Activated naive CD4-positive, alpha-beta T cell treated with anti-CD3 and anti-CD28 coated beads, Interleukin-2, amount 10 ng/mL, durations not matched to agents 7 days and 5 days (primary cell): ENCODE measurements at places on chromosomes 3 and 15.

- H3K4me1 ChIP-seq: no peaks in the 10 kb centered on the region
- H3K27ac ChIP-seq: no peak overlapping the region
- H3K36me3 ChIP-seq: no peaks in the 10 kb centered on the region
- DNase-seq: no peak
- H3K4me3 ChIP-seq: no peak overlapping the region
Observed at GRCh38 chr15:33810806-33811205, 157.5 kb upstream of the CHRM5 start.

GRCh38 chr3:138473391-138473790 is 39.0 kb downstream of the ESYT3 start:
- no peak for DNase-seq
- H3K4me1 ChIP-seq: no peaks in the 10 kb centered on the region
- no peak overlapping the region for H3K4me3 ChIP-seq
- H3K27ac ChIP-seq: no peak overlapping the region
- no peaks in the 10 kb centered on the region for H3K36me3 ChIP-seq

DNA sequence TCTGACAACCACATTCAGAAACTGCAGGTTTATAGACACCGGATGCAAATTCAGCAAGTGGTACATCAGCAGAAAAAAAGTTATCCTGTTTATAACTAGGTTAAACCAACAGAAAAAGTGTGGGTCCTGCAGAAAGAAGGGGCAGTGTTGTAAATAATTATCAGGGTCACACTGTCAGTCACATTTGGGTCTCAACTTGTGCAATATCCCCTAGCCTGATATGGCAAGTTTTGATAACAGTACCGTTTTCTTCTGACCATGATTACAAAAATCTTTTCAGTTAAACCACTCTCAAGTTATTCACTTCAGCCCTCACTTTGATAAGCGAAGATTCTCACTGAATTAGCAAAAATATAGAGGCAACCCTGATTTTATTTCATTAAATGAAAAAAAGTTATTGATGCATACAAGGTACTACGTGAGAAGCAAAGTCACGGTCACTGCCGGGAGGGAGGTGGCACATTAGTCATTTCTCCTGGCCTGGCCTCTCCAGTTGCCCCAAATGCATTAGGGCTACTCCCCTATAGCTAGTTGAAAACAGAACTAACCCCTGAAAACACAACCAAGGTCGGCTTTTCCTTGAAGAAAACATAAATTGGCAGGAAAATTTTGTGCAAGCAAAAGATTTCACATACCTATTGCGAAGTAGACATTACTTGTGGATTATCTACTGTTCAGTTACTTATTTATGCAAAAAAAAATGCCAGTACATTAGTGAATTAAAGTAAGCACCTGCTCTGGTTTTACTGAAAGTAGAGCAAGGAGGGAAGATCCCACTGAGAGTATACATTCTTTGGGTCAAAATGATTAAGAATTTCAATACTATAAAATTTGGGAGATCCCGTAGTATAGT is 28.6 kb downstream of the IL5RA start:
- H3K27me3 ChIP-seq: peaks cover 5% of the 10 kb centered on the region
- no peak for DNase-seq
- H3K27ac ChIP-seq: no peak overlapping the region
- H3K4me3 ChIP-seq: no peak overlapping the region
- no peaks in the 10 kb centered on the region for H3K36me3 ChIP-seq
- no peaks in the 10 kb centered on the region for H3K4me1 ChIP-seq

DNA sequence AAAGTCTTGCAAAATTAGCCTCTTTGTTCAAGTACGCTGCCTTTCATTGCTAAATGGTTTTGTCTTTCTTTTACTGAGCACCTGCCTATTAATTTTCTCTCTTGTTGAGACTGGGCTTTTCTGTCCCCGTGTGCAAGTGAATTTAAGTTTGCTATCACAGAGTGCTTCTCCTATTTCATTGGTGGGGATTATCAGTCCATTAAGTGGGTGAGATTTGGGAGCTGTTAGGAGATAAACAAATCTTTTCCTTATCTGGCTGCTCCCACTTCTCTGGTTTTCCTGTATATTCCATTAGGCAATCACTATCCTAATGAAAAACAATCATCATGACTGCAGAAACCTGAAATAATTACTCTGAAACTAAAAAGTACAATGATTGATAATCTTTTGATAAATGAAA is 254.2 kb downstream of the NR1D2 start:
- H3K4me1 ChIP-seq: no peaks in the 10 kb centered on the region
- no peaks in the 10 kb centered on the region for H3K27me3 ChIP-seq
- no peak overlapping the region for H3K4me3 ChIP-seq
- no peak overlapping the region for H3K27ac ChIP-seq
- H3K36me3 ChIP-seq: no peaks in the 10 kb centered on the region

GRCh38 chr3:9915254-9916141 is 1.4 kb upstream of the IL17RC start:
- H3K4me1 ChIP-seq: peaks cover 16% of the 10 kb centered on the region
- H3K36me3 ChIP-seq: no peaks in the 10 kb centered on the region
- no peak overlapping the region for H3K27ac ChIP-seq
- H3K27me3 ChIP-seq: peaks cover 59% of the 10 kb centered on the region
- peak overlapping the region; percentile 68 for H3K4me3 ChIP-seq

DNA sequence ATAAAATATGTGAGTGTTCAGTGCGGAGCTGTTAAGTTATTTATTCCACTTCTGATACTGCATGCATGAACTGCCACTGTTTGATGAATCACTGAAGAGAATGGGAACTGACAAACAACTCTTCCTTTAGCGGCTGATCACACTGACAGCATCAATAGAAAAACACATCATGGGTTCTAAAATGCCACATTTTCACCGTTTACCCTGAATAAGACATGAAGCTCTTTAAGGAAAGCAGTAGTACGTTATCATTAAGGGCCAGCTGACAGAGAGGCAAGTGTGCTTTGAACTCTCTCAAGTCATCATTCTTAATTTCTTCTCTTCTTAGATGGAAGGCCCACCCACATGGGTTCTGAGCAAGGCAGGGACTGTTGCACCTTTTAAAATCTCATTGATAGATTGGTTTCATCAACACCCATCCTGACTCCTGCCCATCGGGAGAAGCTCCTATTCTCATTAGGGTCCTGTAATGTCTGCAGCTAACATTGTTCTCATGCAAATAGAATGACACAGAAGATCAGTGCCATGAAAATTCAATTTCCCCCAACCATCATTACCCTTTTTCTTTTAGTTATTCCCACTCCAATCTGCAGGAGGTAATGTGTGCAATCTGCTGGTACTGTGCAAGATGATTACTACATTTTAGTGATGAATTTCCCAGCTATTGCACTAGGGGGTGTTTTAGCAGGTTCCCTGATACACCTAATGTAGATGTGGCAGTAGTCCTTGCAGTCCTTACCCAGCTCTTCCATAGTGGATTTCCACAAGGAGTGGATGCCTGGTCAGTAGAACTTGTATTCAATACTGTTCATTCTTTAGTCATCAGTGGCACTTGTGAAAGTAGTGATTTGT is 119.1 kb downstream of the ROBO2 start:
- DNase-seq: no peak
- no peaks in the 10 kb centered on the region for H3K4me1 ChIP-seq
- no peak overlapping the region for H3K27ac ChIP-seq

- DNase-seq: no peak
- peaks cover 32% of the 10 kb centered on the region for H3K36me3 ChIP-seq
- H3K4me1 ChIP-seq: peaks cover 19% of the 10 kb centered on the region
- no peak overlapping the region for H3K27ac ChIP-seq
- H3K4me3 ChIP-seq: no peak overlapping the region
Observed at GRCh38 chr3:142450189-142450588, 2.4 kb upstream of the XRN1 start.

DNA sequence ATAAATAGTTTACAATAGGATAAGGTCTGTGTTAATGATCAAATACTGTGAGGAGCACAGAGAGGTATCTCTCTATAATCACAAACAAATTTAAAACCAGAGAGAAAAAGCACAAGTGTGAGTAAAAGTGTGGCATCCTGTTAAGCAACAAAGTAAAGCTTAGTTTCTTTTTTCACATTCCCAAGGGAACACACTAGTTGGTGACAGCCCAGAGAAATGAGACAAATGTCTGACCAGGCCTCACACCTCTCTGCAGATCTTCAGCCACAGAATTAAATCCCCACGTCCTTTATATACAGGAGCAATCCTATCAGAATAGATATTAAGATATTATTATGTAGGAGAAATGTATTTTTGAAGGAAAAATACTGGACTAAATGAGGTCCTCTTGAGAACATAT is 2.7 kb downstream of the FBN1 start:
- H3K36me3 ChIP-seq: no peaks in the 10 kb centered on the region
- H3K4me1 ChIP-seq: peaks cover 6% of the 10 kb centered on the region
- H3K27me3 ChIP-seq: peaks cover 53% of the 10 kb centered on the region
- H3K27ac ChIP-seq: no peak overlapping the region
- no peak for DNase-seq

DNA sequence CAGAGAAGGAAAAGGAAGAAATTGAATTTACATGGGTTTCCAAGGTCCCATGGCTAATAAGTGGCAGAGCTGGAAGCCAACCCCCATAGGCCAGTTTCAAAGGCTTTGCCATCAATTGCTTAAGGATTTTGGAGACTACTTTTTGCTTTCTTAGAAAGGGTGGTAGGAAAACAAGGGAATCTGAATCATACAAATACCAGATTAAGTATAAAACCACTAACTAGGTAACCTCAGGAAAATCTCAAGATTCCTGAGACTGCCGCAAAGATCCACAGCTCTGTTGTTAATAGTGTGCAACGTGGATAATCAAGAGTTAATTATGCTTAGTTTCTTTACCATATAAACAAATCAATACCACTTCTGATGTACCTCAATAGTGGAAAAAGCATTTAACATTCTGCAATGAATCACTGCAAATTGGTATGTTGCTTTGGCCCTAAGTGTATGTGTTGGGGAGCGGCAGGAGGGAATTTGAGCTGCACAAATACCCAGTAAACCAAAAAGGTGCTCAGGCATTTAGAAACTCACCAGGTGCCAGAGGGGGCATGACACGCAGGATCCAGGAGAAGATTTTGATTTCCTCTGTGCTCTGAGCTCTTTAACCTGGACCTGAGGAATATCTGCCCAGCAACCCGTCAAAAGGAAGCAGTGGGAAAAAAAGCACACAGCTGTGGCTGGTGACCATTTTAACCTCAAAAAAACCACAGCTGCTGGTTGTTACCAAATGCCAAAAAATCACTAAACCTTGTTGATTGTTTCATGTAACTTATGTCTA is 22.0 kb downstream of the AADAC start:
- H3K4me1 ChIP-seq: no peaks in the 10 kb centered on the region
- H3K36me3 ChIP-seq: no peaks in the 10 kb centered on the region
- H3K4me3 ChIP-seq: no peak overlapping the region
- H3K27ac ChIP-seq: no peak overlapping the region
- no peak for DNase-seq
- H3K27me3 ChIP-seq: peaks cover 25% of the 10 kb centered on the region

- H3K27me3 ChIP-seq: no peaks in the 10 kb centered on the region
- no peaks in the 10 kb centered on the region for H3K4me1 ChIP-seq
- DNase-seq: no peak
Observed at GRCh38 chr15:46502667-46503066, 867.8 kb downstream of the SQOR start.

DNA sequence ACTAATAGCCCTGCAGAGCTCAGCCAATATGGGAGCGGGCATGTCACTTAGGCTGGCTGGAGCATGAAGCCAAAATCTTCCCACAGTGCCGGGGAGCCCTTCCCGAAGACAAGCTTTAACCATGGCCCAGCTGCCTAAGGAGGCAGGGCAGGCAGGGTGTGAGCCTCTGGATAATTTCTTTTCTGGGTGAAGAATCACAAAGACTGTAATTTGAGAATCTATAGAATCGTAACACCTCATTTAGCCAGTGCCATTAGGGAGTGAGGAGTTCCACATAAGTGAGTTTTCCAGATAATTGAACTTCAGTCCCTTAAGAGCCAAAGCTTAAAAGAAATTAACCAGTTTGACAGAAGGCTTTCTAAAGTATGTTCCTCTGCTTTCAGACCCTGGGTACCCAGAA is 40.2 kb upstream of the TLE3 start:
- DNase-seq: no peak
- H3K4me1 ChIP-seq: peaks cover 19% of the 10 kb centered on the region
- no peaks in the 10 kb centered on the region for H3K36me3 ChIP-seq
- H3K4me3 ChIP-seq: no peak overlapping the region
- no peak overlapping the region for H3K27ac ChIP-seq

DNA sequence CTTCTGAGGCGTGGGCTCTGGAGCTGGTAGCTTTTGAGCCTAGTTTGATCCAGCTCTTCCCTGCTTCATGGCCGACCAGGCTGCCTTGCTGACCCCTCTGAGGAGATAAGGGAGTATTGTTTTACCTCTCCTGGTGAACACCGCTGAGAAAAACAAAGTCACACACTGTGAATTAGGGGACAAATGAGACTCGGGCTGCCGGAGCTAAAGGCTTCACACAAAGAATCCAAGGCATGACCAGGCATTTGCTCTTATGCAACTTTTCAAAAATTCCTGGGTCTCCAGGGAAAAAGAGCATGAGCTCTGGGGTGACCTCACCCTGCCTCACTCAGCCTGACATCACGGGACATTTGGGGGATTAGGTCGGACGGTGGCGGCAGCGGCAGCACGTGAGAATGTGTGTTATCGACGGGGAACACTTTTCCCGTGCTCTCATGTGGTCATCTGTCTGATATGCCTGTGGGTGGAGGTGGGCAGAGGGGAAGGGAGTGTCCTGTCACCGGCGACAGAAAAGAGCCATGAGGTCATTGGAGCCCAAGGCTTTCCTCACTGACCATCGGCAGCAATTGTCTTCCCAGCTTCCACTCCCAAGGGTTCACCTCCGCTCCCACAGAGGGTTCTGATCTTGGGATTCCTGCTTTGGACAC is 61.0 kb downstream of the TMEM44 start:
- H3K4me3 ChIP-seq: no peak overlapping the region
- H3K4me1 ChIP-seq: no peaks in the 10 kb centered on the region
- DNase-seq: no peak
- no peaks in the 10 kb centered on the region for H3K36me3 ChIP-seq
- peaks cover 60% of the 10 kb centered on the region for H3K27me3 ChIP-seq
- H3K27ac ChIP-seq: no peak overlapping the region

DNA sequence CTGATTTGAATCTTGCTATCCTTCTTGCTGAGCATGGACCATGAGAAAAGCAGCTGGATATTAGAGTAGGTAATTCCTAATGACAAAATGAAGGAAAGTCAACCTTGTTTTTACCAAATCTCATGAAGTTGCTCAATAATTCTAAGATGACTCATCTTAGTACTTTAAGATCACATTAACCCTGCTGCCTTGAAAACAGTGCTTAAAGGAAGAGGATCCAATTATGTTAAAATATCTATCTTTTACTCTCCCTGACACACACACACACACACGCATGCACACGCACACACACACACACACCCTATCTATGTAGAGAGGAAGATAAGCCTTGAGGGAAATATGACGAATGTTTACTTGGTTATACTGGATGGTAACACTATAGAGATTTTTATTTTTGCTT is 16.0 kb upstream of the MYO1E start:
- DNase-seq: no peak
- peak overlapping the region; percentile 47 for H3K27ac ChIP-seq
- peaks cover 13% of the 10 kb centered on the region for H3K4me1 ChIP-seq

GRCh38 chr3:110956081-110956480 is 115.5 kb upstream of the NECTIN3 start:
- DNase-seq: no peak
- no peak overlapping the region for H3K4me3 ChIP-seq
- H3K36me3 ChIP-seq: no peaks in the 10 kb centered on the region

- H3K36me3 ChIP-seq: no peaks in the 10 kb centered on the region
- peaks cover 43% of the 10 kb centered on the region for H3K27me3 ChIP-seq
- peaks cover 14% of the 10 kb centered on the region for H3K4me1 ChIP-seq
Observed at GRCh38 chr3:171811913-171812335, 1.6 kb upstream of the PLD1 start.
